T-cell (primary cell): ENCODE measurements at places on chromosomes 5 and 9.

GRCh38 chr9:128249558-128249907 is 26.3 kb downstream of the GOLGA2 start:
- H3K4me3 ChIP-seq, result no peak overlapping the region
- H3K27ac ChIP-seq, result peak overlapping the region; percentile 66
- H3K36me3 ChIP-seq, result no peaks in the 10 kb centered on the region
- DNase-seq, result no peak

DNA sequence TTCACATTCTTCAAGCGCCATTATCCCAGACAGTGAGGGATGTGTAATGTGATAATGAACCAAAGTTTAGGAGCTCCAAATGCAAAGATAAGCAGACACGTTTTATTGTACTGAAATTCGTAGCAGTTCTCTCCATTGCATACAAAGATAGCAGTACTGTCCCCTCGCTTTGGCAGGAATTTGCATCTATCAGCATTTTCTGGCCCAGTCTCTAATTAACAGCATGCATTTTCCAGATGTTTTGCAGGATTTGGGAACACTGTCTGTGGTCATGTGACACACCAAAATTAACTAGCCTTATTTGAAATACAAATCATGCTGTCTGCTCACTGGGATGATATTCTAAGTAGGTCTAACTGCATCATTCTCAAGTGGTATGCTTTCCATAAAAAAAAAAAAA is 235.9 kb upstream of the TRPM3 start:
- DNase-seq, result no peak
- no peak overlapping the region for H3K27ac ChIP-seq
- no peaks in the 10 kb centered on the region for H3K27me3 ChIP-seq
- H3K4me1 ChIP-seq, result no peaks in the 10 kb centered on the region

DNA sequence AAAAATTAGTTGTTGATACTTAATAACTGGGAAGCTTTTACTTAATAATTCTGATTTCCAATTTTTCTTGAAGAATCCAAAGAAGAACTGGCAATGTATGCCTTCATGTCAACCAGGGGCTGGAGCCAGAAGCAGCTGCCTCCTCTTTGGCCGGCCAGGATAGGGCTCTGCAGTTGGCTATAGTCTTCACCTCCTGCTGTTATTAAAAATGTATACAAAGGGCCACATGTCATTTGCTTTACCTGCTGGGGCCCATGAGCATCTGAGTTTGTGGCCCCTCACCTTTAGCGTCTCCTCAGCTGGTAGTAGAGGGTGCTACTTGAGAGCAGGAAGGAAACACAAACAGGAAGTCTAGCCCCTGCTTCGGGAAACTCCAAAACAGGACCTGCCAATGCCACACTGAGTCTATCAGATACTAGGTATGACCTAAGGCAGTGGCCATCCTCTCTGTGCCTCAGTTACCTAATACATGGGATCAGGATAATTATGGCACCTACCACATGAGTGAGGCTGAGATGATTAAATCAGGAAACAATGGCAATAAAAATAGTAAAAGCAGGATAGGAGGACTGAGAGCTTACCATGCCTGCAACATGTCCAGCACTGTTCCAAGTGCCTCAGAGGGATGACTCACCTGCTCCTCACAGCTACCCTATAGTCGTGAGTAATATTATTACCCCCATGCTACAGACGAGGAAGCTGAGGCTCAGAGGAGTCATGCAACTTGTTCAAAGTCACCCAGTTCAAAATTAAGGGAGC is 21.3 kb downstream of the CCDC69 start:
- H3K4me1 ChIP-seq, result peaks cover 32% of the 10 kb centered on the region
- no peak overlapping the region for H3K4me3 ChIP-seq
- no peak for DNase-seq
- no peaks in the 10 kb centered on the region for H3K27me3 ChIP-seq

DNA sequence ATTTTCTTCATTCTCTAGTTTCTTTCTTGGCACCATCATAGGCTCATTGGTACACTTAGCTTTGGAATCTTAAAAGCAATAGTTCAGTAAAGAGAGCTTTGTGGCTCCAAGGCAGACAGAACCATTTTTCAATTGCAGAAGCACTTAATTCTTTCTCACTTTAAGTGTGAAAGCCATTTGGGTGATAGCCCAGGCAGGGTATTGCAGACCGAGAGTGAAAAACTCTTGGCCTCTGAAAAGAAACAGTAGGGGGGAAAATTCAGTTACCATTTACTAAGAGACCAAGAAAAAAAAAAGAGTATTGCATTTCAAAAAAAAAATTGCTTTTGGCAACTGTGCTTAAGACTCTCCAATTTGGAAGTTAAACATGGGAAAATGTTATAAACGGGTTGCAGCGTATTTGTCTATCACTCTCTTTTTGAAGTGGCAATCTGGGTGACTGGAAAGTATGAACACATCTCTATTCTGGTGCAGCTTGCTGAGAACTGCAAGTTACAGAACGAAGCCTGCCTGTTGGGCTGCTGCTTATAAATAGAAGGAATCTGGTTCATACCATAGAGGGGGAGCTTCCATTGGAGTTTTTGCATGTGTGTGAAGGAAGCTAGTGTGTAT is 170.5 kb downstream of the TLE4 start:
- H3K27me3 ChIP-seq, result no peaks in the 10 kb centered on the region
- no peak overlapping the region for H3K27ac ChIP-seq
- H3K4me3 ChIP-seq, result no peak overlapping the region
- no peaks in the 10 kb centered on the region for H3K36me3 ChIP-seq
- DNase-seq, result no peak

DNA sequence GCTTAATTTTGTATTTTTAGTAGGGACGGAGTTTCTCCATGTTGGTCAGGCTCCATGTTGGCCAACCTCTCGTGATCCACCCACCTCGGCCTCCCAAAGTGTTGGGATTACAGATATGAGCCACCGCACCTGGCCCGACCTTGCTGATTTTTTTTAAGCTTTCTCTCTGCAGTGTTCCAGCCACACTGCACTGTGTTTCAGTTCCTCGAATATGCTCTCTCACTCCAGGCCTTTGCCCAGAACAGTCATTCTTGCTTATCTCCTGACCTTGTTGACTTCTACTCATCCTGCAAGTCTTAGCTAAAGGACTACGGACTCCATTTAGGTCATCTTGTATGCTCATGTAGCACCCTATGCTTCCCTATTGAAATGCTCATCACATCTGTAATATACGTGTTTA is 3.3 kb downstream of the SNAPC3 start:
- H3K4me3 ChIP-seq, result no peak overlapping the region
- no peak for DNase-seq
- peaks cover 29% of the 10 kb centered on the region for H3K4me1 ChIP-seq
- H3K36me3 ChIP-seq, result peaks cover 2% of the 10 kb centered on the region
- no peaks in the 10 kb centered on the region for H3K27me3 ChIP-seq
- H3K27ac ChIP-seq, result no peak overlapping the region

DNA sequence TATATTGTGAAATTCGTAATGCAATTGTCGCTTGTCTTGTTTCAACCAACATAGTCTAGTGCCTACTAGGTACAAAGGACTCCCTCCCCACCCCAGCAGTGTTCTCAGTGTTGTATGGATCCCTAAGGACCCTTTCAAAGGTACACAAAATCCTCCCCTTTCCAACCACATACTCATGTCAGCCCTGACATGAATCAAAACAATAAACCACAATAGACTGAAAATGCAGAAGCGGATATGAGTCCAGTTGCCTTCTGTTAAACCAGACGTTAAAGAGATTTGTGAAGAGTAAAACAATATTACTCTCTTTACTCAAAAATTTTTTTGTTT is 82.4 kb upstream of the IFNK start:
- H3K27ac ChIP-seq, result no peak overlapping the region
- no peaks in the 10 kb centered on the region for H3K4me1 ChIP-seq
- H3K27me3 ChIP-seq, result no peaks in the 10 kb centered on the region
- no peaks in the 10 kb centered on the region for H3K36me3 ChIP-seq
- no peak overlapping the region for H3K4me3 ChIP-seq

GRCh38 chr5:156641686-156642085 is 208.4 kb upstream of the PPP1R2B start:
- DNase-seq, result no peak
- no peaks in the 10 kb centered on the region for H3K4me1 ChIP-seq
- H3K4me3 ChIP-seq, result no peak overlapping the region
- no peak overlapping the region for H3K27ac ChIP-seq
- no peaks in the 10 kb centered on the region for H3K27me3 ChIP-seq

GRCh38 chr5:9523090-9523823 is 22.6 kb downstream of the SEMA5A start:
- no peak overlapping the region for H3K27ac ChIP-seq
- no peaks in the 10 kb centered on the region for H3K27me3 ChIP-seq
- H3K4me1 ChIP-seq, result no peaks in the 10 kb centered on the region
- H3K36me3 ChIP-seq, result no peaks in the 10 kb centered on the region
- no peak overlapping the region for H3K4me3 ChIP-seq

DNA sequence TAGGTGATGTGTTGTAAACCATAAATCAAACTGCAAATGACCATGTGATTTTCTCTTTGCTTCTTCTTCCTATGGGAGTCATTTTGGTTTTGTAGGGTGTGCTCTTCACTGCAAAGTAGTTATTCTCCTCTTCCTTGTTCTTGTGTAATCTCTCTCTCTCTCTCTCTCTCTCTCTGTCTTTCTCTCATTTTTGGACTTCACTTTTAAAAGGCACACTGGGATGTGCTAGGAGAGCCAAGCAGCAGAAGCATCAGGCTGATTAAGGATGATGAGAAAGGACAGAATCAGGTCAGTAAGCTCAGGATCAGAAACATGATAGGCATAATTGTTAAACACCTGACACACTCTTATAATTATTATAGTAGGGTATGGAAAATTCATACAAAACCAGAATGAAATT is 505.3 kb upstream of the ZNF608 start:
- no peaks in the 10 kb centered on the region for H3K4me1 ChIP-seq
- H3K4me3 ChIP-seq, result no peak overlapping the region
- H3K27me3 ChIP-seq, result no peaks in the 10 kb centered on the region
- H3K36me3 ChIP-seq, result no peaks in the 10 kb centered on the region

DNA sequence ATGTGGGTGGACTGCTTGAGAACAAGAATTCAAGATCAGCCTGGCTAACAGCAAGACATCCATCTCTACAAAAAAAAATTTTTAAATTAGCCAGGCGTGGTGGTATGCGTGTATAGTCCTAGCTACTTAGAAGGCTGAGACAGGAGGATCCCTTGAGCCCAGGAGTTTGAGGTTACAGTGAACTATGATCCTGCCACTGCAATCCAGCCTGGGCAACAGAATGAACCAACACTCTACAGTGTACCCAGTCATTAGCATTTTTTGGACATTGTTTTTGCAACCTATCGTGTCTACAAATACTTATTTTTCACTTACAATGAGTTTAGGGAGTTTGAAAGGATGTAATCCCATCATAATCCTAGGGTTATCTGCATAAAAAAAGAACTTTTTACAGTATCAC is 22.1 kb downstream of the RICTOR start:
- no peak overlapping the region for H3K4me3 ChIP-seq
- DNase-seq, result no peak
- H3K27ac ChIP-seq, result no peak overlapping the region

DNA sequence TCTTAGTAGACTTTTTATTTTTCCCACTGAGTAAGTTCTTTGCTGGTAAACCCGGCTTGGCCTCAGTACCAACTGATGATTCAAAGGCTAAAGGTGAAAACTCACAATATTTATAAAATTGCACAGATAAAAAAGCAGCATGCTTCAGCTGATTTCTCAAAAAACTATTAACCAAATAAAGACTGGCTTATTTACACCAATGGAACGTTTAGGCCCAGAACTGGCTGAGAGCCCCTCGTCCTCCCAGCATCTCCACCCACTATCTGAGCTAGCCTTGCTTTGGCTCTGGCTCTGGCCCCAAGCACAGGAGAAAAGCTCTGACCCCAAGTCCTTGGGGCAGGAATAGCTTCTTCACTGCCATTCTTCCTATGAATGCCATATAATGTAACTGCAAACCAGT is 68.5 kb downstream of the SPTLC1 start:
- H3K4me3 ChIP-seq, result no peak overlapping the region
- no peak overlapping the region for H3K27ac ChIP-seq
- DNase-seq, result no peak

GRCh38 chr9:126518763-126519162 is 95.0 kb upstream of the LMX1B start:
- H3K36me3 ChIP-seq, result no peaks in the 10 kb centered on the region
- DNase-seq, result no peak
- peaks cover 64% of the 10 kb centered on the region for H3K4me1 ChIP-seq
- no peak overlapping the region for H3K4me3 ChIP-seq

- H3K36me3 ChIP-seq, result peaks cover 12% of the 10 kb centered on the region
- H3K4me3 ChIP-seq, result no peak overlapping the region
- no peaks in the 10 kb centered on the region for H3K27me3 ChIP-seq
- no peak for DNase-seq
Measured at GRCh38 chr5:72213482-72213881, 106.2 kb downstream of the MAP1B start.

DNA sequence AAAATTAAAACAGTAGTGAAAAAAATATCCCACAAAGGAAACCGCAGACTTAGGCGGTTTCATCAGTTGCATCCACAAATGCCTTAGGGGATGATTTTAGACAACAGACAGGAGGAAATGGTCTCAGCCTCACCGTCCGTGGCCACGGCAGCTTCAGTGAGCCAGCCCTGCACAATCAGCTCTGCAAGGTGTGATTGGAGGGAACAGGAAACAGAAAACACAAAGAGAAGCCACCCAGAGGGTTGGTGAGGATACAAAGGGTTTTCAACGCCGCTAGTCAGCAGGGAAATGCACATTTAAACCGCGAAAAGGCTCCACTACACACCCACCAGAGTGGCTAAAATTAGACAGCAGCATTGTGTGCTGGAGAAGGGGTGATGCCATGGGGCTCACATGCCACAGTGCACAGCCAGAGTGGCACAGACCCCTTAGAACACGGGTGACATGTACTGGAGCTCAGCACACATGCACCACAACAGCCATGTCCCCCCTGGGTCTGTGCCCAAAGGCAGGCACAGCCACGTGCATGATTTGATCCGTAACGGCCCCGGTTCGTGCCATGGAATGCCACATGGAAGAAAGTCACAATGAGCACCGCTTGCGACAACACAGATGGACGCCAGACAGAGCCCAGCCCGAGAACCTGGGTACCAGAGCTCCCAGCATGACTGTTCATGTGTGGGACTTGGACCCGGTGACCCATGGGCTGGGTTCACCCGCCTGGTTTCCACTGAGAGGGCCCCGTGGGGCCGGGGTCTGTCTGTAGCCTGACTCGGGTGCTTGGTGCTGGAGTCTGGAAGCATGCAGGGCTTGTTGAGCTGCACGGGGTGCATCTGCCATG is 18.3 kb upstream of the TERT start:
- H3K36me3 ChIP-seq, result peaks cover 4% of the 10 kb centered on the region
- peak overlapping the region; percentile 37 for H3K27ac ChIP-seq
- H3K4me3 ChIP-seq, result peak overlapping the region; percentile 33
- DNase-seq, result peak; percentile 53
- H3K27me3 ChIP-seq, result no peaks in the 10 kb centered on the region
